ENCODE measurements at places on chromosomes 11 and 22. TPM values are rescaled to one million over a fixed set of nuclear protein-coding genes. Genes with fewer than 3 reads are reported as not detected.
A peak's percentile ranks its signal among the peaks of the same experiment; 100 is the strongest.

DNA sequence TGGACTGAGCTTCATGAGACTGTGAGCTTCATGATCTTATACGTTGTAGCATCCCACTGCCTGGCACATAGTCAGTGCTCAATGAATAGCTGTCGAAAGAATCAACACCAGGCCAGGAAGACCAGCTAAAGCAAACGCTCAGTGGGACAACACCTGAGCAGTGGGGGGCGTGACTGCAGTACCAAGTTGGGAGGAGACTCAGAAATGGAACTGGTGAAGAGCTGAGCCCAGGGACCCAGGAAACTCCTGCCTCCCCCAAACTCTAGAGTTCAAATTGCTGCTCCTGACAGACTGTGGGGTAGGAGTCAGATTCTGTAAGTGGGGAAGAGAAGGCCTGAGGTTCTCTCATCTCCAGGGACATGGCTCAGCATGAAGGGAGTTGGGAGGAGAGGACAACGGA is 59.3 kb downstream of the MORC2 start:
- no peaks in the 10 kb centered on the region for H3K27me3 ChIP-seq

DNA sequence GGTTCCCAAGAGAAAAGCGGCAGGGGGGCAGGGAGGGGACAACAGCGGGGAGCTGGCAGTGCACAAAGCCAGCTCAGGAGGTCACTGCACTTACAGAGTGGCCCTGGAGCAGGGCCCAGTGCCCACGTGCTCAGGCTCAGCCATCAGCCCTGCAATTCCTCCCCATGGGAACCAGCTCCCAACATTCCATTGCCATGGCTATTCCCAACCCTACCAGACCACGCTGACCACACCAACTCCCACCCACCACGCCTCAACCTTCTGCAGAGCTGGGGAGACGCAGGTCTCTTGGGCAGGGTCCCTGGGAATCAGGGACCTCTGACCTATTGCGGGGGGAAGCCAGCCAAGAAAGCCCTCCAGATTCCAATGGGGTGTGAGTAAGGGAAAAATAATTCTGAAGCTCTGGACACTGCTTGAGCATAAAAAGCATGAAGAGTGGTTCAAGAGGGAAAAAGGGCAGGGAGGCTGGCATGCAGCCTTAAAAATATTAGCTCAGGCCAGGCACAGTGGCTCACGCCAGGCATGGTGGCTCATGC is 38.3 kb upstream of the TFIP11 start:
- H3K4me1 ChIP-seq, result no peaks in the 10 kb centered on the region
- H3K36me3 ChIP-seq, result no peaks in the 10 kb centered on the region
- H3K27ac ChIP-seq, result no peak overlapping the region
- H3K27me3 ChIP-seq, result no peaks in the 10 kb centered on the region
- no peak overlapping the region for H3K4me3 ChIP-seq

DNA sequence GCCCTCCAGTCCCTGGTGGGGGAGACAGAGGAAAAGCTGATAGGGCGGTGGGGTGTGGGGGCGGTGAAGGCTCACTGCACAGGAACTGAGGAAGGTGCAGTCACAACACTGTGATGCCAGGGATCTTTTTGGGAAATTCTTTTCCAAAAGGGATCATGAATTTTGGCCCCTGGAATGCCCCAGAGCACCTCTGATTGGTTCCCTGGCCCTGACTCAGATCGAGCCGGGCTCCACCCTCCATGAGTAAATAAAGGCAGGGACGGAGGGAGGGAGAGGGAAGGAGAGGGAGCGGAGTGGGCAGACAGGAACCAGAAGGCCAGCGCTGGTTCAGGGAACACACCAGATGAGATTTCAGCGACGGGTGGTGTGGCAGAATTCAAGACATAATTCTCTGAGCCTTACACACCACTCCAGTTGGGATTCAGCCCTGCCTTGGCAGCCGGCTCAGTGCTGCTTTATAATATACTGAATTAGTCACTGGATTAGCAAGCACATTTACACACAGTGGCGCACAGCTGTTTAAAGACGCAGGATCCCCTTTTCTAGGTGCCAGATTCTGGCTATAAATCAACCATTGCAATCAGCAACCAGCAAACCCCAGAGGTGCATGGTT is 80.3 kb downstream of the ETS1 start:
- peak; percentile 92 for DNase-seq
- peak overlapping the region; percentile 86 for H3K27ac ChIP-seq
- no peaks in the 10 kb centered on the region for H3K27me3 ChIP-seq

DNA sequence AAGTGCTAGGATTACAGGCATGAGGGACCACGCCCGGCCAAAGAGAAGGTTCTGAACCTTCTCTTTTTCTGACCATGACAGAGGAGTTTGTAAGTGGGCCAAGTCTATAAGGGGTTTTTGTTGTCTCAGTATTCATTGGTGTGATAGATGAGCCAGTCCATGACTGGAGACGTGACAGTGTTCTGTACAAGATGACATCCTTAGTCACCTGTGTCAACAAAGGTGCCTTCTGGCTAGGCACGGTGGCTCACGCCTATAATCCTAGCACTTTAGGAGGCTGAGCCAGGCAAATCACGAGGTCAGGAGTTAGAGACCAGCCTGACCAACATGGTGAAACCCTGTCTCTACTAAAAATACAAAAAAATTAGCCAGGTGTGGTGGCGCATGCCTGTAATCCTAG is 4.2 kb upstream of the KLHL22 start:
- peaks cover 28% of the 10 kb centered on the region for H3K36me3 ChIP-seq
- no peak overlapping the region for H3K27ac ChIP-seq
- peaks cover 6% of the 10 kb centered on the region for H3K4me1 ChIP-seq
- DNase-seq, result no peak
- no peak overlapping the region for H3K4me3 ChIP-seq

DNA sequence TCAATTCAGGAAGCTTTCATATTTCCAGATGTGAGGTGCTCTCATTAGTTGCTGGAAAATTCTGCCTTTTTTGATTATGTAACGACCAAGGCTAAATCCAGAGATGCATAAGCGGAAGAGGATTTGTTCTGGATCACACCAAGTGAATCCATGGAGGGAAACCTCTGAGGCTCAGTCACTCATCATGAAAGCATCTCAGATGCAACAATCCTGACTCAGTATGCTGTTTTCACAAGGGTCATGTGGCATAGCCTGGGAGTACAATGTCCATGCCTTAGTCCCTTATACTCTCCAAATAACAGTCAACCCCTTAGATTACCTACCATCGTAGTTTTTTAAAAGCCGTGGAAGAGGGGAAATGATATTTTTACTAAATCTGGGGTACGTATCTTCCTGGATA is 445.6 kb downstream of the NTM start:
- no peak overlapping the region for H3K27ac ChIP-seq
- DNase-seq, result no peak
- no peaks in the 10 kb centered on the region for H3K27me3 ChIP-seq
- no peaks in the 10 kb centered on the region for H3K36me3 ChIP-seq
- no peak overlapping the region for H3K4me3 ChIP-seq

DNA sequence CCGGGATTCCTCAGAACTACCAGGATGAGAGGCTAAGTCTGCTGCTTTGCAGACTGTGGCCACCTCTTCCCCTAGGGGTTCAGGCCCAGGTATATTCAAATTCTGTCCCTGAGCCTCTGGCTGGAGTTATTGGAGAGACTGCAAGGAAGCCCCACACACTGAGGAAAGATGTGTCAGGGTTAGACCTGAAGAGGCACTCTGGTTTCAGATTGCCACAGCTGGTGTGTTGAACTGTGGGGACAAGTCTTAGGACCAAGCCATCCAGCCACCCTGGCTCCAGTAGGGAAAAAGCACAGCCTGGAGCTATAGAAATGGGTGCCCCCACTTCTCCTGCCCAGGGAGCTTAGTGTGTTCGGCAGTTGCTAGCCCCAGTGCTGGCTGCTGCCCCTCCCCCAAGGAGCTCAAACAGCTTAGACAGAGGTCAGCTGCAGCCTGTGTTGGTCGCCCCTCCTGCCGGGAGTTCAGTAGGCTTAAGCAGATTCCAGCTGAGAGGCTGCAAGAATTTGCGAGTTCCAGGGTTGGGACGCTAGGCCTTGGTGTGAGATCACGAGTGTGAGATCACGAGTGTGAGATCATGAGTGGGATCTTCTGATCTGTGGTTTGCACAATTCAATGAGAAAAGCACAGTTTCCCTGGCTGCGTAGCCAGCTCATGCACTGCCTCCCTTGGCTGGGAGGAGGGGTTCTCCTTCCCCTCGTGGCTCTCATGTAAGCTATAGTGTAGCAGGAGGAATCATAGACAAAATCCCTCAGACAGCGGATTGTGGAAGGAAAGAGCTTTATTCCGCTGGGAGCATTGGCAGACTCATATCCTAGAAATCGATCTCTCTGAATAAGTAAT is 552.1 kb upstream of the CHORDC1 start:
- DNase-seq, result no peak
- H3K4me1 ChIP-seq, result no peaks in the 10 kb centered on the region
- no peak overlapping the region for H3K27ac ChIP-seq
- no peaks in the 10 kb centered on the region for H3K36me3 ChIP-seq
- H3K4me3 ChIP-seq, result no peak overlapping the region

- peak; percentile 20 for DNase-seq
- H3K4me3 ChIP-seq, result no peak overlapping the region
- no peaks in the 10 kb centered on the region for H3K4me1 ChIP-seq
- H3K27me3 ChIP-seq, result no peaks in the 10 kb centered on the region
- no peaks in the 10 kb centered on the region for H3K36me3 ChIP-seq
Observed at GRCh38 chr22:26124991-26125725, 44.1 kb upstream of the SEZ6L start.

- DNase-seq, result no peak
- no peak overlapping the region for H3K4me3 ChIP-seq
- H3K27me3 ChIP-seq, result no peaks in the 10 kb centered on the region
- no peak overlapping the region for H3K27ac ChIP-seq
- H3K36me3 ChIP-seq, result no peaks in the 10 kb centered on the region
- no peaks in the 10 kb centered on the region for H3K4me1 ChIP-seq
Observed at GRCh38 chr11:106939157-106939556, 79.1 kb downstream of the GUCY1A2 start.

DNA sequence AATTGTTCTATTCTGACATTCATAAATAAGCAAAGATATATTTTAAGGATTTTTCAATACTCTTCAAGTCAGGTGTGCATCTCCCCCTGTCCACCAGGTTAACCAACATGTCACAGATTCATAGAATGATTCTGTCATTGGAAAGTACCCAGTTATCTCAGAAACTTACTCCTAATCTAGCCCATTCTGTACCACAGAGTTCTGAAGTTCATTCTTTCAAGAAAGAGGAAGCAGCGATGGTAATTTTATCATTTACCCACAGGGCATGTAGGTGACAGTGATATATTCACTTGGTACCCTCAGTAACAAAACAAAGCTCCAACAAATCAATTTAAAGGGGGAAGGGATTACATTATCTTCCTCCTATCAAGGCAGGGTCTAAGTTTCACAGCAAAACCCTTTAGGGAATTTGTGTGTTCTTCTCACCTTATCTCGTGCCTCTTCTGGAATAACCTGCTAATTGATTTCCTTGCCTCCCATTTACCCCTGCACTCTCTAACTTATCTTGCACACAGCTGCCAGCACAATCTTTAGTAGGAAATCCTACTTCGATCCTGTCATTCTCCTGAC is 19.0 kb upstream of the MPPED2 start:
- no peaks in the 10 kb centered on the region for H3K36me3 ChIP-seq
- H3K4me1 ChIP-seq, result no peaks in the 10 kb centered on the region
- DNase-seq, result no peak
- H3K27me3 ChIP-seq, result no peaks in the 10 kb centered on the region
- no peak overlapping the region for H3K4me3 ChIP-seq
- no peak overlapping the region for H3K27ac ChIP-seq

- H3K27me3 ChIP-seq, result no peaks in the 10 kb centered on the region
- no peaks in the 10 kb centered on the region for H3K36me3 ChIP-seq
- H3K4me3 ChIP-seq, result no peak overlapping the region
- no peak overlapping the region for H3K27ac ChIP-seq
- DNase-seq, result no peak
- no peaks in the 10 kb centered on the region for H3K4me1 ChIP-seq
Observed at GRCh38 chr11:132721526-132721925, 810.8 kb downstream of the OPCML start.

- H3K27ac ChIP-seq, result no peak overlapping the region
- H3K36me3 ChIP-seq, result no peaks in the 10 kb centered on the region
- H3K4me1 ChIP-seq, result no peaks in the 10 kb centered on the region
- no peak for DNase-seq
- no peaks in the 10 kb centered on the region for H3K27me3 ChIP-seq
Observed at GRCh38 chr11:14420223-14420622, 61.2 kb upstream of the RRAS2 start.

DNA sequence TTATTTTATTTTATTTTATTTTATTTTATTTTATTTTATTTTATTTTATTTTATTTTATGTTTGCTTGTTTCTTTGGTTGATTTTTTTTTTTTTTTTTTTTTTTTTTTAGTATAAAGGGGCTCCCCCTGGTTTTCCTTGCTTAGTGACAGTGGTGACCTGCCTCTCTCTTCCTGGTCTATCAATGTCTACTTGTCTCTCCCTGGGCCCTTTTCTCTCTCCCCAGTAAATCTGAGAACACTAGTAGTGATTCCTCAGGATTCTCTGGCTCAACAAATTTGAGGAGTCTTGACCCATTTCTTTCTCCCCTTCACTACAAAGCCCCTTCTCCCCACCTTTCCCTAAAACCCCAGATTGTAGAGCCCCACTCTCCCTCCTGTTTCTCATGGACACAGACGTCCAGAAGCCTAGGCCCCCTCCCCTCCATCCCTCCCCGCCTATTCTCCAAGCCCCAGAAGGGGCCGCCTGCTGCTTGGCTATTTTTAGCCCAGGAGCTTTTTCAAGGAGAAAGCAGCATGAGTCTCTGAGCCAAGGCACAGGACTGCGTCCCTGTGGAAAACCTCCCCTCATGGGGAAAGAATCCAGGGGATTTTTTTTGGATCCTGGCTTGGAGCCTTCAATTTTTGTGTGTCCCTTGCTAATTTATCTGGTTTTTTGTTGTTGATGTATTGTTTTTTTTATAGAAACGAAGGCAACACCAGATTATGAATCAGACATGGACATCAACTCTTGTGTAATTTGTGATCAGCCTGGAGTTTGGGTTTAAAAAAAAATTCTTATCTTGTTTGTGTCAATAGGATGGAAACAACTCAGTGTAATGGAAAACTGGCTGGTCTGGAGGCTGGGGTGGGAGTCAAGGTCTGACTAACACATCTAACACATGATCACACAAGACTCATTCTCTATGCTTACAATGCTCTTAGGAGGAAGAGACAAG is 17.5 kb upstream of the ACCSL start:
- H3K4me1 ChIP-seq, result peaks cover 21% of the 10 kb centered on the region
- H3K27ac ChIP-seq, result peak overlapping the region; percentile 82
- H3K4me3 ChIP-seq, result no peak overlapping the region
- no peaks in the 10 kb centered on the region for H3K36me3 ChIP-seq

DNA sequence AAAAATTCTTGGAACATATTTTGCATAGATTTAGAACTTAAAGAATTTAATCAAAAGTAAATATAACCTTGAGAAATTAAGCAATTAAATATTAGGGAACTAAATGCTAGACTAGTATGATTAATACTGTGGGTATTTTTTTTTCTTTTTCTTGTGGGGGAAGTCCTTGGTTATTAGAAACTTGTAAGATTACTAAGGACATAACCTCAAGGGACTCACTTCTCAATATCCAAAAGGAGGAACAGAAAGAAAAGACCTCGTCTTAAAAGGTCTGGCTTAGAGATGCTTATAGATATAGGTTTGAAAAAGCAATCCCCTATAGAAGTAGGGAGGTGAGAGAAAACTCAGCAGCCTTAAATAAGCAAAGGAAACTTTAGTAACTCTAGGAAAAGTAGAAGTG is 368.5 kb downstream of the INSC start:
- H3K27me3 ChIP-seq, result no peaks in the 10 kb centered on the region
- DNase-seq, result no peak
- H3K4me1 ChIP-seq, result no peaks in the 10 kb centered on the region

GRCh38 chr11:116948391-116948790 is 111.0 kb upstream of the APOA1 start:
- no peaks in the 10 kb centered on the region for H3K27me3 ChIP-seq
- no peak for DNase-seq
- H3K27ac ChIP-seq, result no peak overlapping the region
- H3K4me3 ChIP-seq, result no peak overlapping the region
- no peaks in the 10 kb centered on the region for H3K4me1 ChIP-seq
- H3K36me3 ChIP-seq, result no peaks in the 10 kb centered on the region

MUC2 gene
- 5.9 TPM for total RNA-seq

CNTF gene
- total RNA-seq, result not detected

OR4C46 gene
- total RNA-seq, result not detected

PNPLA5 gene
- total RNA-seq, result not detected

APOBEC3B gene
- total RNA-seq, result 1.1 TPM

Measured in stomach (tissue), 19 donors.